Fibroblast of skin of left biceps (primary cell): ENCODE measurements at places on chromosomes 2 and 18.

- DNase-seq = no peak
Measured at GRCh38 chr2:73283545-73284295, 558 bp downstream of the FBXO41 start.

- DNase-seq = no peak
Measured at GRCh38 chr2:85601771-85602475, 575 bp downstream of the TMEM150A start.

GRCh38 chr2:64608867-64609226 is 44.9 kb downstream of the SERTAD2 start:
- no peak for DNase-seq

DNA sequence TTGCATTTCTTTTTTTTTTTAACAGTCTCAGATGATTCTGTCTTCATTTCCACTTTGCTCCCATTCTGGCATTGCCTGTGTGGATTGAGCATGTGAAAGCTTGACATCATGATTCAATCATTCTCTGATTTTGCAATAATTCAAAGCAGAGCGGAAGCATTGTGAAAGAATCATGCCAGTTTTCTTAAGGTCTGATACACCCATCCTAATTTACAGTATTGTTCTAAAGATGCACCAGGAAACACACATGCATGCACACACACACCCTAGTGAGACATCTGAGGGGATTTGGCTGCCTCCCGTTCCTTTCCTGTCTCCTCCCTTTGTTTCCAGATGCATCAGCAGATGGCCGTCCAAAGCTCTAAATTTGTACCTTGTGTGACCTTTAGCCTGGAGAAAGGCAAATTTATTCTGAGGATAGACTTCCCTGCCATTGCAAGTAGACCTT is 97.3 kb downstream of the FMNL2 start:
- peak; percentile 72 for DNase-seq

DNA sequence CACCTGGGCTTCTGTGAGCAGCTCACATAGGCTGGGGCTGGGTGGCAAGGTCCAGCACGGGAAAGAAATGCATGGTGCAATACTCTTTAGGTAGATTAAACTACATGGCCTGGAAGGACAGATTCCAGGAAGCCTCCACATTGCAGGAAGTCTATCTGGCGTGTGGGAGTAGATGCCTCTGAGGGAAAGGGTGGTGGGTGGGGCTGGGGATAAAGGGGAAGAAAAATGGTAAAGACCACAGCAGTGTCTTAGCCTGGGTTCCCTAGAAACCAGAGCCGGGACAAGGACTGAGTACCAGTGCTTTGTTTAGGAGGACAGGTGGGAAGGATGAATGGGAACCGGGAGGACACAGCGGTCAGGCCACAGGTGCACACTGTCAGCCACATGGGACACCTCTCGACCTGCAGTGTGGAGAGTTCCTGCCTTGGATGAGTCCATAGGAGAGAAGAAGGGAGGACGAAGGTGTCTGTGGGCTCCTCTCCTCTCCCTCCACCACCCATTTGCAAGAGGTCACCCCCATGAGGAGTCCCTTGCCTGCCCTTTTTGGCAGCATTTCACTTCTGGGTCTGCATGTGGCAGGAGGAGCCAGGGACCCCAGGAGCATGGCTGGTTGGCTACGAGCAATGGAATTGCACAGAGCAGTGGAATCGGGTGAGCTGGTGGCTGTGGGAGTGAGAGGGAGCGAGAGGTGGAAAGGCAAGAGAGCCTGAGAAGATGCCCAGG is 91.5 kb upstream of the HS6ST1 start:
- DNase-seq = no peak
